ENCODE measurements at places on chromosomes 3 and 15. TPM values are rescaled to one million over a fixed set of nuclear protein-coding genes. Genes with fewer than 3 reads are reported as not detected.

DNA sequence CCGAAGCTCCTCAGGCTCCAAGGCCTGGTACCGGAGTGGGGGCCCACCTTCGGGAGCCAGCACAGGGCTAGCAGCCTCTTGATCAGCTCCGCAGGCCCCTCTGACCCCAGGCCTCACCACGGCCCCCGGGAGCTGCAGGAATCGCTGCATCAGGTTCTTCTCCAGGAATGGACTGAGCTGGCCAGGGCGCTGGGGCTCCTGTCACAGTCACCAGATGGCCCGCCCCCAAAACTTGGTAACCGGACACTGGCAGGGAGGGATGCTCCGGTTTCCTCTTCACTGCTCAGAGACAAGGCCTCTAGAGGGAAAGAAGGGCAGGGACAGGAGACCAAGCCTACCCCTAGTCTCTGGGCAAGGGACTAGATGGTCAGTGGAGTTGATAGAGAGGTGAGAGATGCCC is 9.9 kb downstream of the AP3B2 start:
- no peak for DNase-seq

GRCh38 chr3:62153231-62153630 is 220.1 kb downstream of the FEZF2 start:
- DNase-seq, result no peak

- no peak for DNase-seq
These were observed 194.6 kb downstream of the ADAMTSL3 start for GRCh38 chr15:83848315-83849050.

GRCh38 chr3:60147249-60147950 is 1097.6 kb upstream of the CFAP20DC start:
- DNase-seq, result no peak

DNA sequence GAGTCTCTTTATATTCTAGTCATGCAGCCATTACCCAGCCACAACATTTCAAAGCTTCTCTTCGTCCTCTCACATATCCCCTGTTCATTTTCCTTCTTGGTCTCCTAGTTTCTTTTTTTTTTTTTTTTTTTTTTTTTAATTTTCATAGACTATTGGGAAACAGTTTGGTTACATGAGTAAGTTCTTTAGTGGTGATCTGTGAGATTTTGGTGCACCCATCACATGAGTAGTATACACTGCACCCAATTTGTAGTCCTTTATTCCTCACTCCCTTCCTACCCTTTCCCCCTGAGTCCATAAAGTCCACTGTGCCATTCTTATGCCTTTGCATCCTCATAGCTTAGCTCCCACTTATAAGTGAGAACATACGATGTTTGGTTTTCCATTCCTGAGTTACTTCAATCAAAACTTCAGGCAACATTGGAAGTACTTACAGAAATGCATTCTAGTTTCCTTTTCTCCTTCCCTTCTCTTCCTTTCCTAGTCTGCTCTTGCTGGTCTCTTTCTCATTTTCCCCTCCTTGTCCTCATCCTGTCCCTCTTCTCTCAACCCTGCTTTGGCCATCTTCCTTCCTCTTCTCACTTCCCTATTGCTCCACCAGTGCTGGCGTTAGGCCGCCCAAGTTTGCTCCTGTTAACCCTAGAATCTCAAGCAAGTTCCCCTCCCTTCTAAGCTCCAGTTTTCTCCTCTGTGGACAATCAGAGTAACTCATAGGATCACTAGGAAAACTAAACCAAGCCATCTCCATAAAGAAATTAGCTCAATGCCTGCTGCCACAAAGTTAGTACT is 4.8 kb downstream of the ATP8B4 start:
- DNase-seq, result no peak

DNA sequence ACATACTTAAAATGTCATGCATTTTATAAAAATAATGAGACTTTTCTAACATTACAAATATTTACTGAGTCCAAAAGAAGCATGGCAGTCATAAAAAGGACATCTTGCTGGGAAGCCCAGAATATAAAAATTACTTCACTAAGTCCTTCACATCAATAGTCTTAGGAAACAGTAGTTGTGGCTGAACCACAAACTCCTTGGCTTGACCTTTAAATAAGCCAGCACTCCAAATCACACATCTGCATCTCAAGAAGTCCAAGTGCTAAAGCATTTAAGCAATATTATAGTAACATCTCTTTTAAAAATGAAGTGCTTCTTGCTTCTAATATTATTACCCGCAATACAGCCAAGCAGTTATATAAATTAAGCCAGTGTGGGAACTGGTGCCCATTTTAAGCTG is 8.8 kb downstream of the CCNL1 start:
- DNase-seq, result no peak

- no peak for DNase-seq
These were observed 377.0 kb downstream of the FOXP1 start for GRCh38 chr3:71206305-71207165.

GRCh38 chr3:61632568-61633175 is 71.3 kb downstream of the PTPRG start:
- no peak for DNase-seq

DNA sequence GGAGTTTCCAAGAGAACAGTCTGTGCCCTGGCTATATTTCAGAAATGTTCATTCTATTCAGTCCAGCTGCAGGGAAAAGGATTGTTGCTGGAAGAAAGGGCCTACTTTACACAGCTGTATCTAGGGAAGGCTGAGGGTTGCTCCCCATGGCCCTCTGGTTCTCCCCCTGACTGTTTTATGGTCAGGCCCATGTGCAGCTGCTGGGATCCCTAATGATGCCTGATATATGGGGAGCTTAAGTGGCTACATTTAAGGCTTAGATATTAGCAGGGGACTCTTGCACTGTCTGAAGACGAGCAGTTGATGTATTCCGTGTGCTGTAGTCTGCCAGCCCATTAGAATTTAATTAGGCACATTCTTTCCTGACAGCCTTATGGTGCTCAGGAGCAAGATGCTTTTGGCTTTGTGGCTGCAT is 72.0 kb downstream of the FAM43A start:
- DNase-seq, result no peak

- DNase-seq, result no peak
These were observed 11.2 kb downstream of the B3GNT5 start for GRCh38 chr3:183264268-183264667.

DNA sequence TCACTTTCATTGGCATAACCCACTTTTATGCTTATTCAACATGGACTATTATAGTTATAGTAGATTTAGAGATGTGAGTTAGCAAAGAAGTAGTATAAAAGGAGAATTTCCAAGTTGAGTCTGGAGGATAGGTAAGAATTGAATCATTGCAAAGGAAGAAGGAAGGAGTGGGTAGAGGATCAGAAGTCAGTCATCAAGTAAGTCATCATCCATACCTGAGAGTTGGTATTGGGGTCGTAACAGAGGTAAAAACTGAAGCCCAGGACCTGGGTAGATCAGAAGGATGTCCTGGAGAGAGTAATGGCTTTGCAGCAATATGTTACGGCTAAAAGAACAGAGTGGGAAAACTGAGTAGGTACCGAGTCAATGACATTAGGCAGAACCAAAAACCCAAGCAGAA is 265.7 kb downstream of the SUCLG2 start:
- no peak for DNase-seq

GRCh38 chr15:41020311-41020710 is 67.0 kb downstream of the CHAC1 start:
- DNase-seq, result no peak

- DNase-seq, result no peak
These were observed 218.0 kb downstream of the ZBTB20 start for GRCh38 chr3:114928989-114929640.

DNA sequence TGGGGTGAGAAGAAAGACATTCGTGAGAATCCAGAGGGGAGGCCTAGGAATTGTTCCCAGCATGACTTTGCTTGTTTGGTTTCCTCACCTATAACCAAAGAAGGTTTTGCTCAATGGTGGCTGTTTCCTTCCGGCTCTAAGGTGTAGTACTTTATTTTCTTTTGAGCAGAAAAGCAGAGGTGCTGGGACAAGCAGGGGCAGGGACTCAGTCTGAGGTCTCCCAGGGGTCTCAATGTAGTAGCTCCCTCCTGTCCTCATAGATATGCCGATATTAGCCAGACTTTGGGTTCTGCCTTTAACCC is 41.6 kb downstream of the ZBTB38 start:
- no peak for DNase-seq

DNA sequence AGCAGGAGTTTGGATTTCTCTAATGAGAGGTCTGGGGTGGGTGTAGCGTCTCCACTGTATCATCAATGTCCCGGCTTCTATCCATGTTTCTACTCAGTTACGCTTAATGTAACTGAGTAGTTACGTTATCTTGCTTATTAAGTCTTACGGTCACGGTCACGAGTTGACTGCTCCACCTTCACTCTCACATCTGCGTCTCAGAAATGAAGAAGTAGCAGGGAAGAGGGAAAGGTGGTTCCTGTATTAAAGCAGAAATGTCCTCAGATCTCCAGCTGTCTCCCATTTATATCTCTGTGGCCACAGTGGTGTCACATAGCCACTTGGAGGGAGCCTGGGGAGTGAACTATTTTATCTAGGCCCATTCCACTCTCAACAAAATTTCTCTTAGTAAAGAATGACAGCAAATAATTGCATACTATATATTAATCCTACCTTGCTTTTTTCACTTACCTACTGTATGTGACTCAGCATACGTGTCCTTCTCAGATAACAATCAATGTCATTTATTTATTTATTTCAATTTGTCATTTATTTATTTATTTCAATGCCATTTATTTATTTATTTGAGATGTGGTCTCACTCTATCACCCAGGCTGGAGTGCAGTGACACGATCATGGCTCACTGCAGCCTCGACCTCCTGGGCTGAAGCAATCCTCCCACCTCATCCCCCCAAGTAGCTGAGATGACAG is 39.7 kb upstream of the RNU6-1 start:
- no peak for DNase-seq

DNA sequence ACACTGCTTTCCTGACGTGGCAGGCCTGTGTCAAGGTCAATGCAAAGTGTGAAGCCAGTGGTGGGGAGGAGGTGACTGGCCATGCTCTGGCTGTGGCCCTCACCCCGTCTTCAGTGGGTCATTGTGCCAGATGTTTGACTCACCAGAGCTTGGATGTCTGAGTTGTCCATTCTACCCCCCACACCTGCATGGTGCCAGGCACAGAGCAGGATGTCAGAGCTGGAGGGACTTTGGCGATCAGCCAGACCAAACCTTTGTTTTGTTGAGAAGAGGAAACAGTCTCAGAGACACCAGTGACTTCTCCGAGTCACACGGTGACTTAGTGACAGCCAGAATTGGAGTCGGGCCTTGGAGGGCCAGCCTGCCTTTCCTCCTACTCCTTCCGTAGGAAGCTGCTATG is 49.5 kb downstream of the SMAD6 start:
- DNase-seq, result no peak

- DNase-seq, result peak; percentile 50
These were observed 768 bp upstream of the SEMA5B start for GRCh38 chr3:123028233-123028828.

- DNase-seq, result no peak
These were observed 135.0 kb upstream of the PRR20G start for GRCh38 chr3:127422663-127423375.

DNA sequence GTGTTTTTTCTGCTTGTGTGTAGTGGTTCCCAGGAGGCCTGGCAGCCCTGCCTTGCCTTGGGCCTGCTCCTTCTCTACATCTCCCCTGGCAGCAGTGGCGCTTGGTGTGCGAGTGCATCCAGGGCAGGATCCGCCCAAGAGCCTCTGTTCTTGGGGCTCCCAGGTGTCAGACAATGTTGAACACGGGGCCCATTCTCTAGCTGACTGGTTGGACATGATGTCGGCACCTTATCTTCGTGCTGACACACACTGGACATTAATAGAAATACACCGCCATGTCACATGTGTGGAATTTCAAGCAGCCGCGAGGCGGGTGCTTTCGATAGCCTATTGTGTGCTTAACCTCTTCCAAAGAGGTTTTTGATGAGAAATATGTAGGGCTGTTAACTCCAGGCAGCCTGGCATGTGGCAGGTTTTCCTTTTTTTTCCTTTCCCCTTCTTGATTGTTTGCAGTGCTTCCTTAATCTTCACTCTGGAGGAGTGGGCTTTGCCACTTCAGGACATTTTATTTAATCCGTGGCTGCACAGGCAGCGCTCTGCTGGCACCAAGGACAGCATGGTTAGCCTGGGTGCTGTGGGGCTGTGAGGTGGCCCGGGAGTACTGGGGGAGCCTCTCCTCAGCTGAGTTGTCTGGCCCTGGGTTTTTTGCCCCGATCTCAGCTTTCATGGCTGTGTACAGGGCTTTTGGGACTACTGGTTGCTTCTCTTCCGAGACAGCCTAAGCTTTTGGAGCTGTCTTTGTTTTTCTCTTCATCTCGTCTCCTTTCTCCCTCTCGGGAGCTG is 42.5 kb downstream of the CHCHD6 start:
- DNase-seq, result peak; percentile 4

DNA sequence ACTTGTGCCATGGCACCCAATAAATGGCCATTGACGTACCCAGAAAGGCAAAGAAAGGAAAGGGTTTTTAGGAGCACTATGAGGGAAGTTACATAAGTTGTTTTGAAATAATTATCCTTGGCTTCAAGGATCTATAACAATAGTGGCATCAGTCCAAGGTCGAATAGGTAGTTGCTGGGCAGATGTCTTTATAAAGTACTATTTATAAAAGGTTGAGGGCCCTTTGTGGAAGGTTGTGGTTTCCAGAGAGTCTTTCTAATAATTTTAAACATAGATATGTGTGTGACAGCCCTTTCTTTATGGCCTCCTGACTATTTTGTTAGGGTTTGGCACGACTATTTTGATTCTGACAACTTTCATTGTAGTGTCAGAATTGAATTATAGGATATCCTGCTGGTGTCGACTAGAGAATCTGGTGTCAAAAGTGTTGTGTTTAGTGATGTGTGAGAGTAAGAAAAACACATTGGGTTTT is 260.5 kb downstream of the PYDC2 start:
- DNase-seq, result no peak

- DNase-seq, result no peak
These were observed 996 bp upstream of the DNAJA4 start for GRCh38 chr15:78263351-78263781.

DNA sequence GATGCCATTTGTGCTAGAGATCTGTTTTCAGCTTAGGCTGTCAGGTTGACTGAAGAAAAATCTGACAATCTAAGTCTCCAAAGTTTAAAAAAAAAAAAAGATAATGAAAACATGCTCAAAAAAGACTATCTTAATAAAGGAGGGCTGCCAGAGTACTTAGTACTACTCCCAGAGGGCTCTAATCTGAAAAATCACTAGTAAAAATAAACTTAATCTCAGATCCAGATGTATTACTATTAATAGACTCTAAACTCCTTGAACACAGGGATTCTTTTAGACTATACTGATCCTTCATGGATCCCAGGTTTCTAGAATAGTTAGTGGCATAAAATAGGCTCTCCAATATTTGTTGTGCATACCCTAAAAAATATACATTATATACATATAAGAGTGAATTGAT is 34.0 kb downstream of the TOPBP1 start:
- DNase-seq, result no peak

- DNase-seq, result peak; percentile 90
These were observed 108.8 kb upstream of the PTPRG start for GRCh38 chr3:61452535-61453090.

GRCh38 chr3:98710067-98710659 is 53.0 kb upstream of the ST3GAL6 start:
- DNase-seq, result no peak

GUCA1C gene
- not detected for total RNA-seq

MCTP2 gene
- total RNA-seq, result 4.2 TPM

CLRN1 gene
- not detected for total RNA-seq

RLBP1 gene
- total RNA-seq, result not detected

ISL2 gene
- total RNA-seq, result 6.8 TPM

ACAN gene
- not detected for total RNA-seq

PRTG gene
- total RNA-seq, result 0.42 TPM

CYP1A2 gene
- not detected for total RNA-seq

FBXO40 gene
- not detected for total RNA-seq
